ENCODE measurements at places on chromosomes 1 and 21. TPM values are rescaled to one million over a fixed set of nuclear protein-coding genes. Genes with fewer than 3 reads are reported as not detected.
A peak's percentile ranks its signal among the peaks of the same experiment; 100 is the strongest.

DNA sequence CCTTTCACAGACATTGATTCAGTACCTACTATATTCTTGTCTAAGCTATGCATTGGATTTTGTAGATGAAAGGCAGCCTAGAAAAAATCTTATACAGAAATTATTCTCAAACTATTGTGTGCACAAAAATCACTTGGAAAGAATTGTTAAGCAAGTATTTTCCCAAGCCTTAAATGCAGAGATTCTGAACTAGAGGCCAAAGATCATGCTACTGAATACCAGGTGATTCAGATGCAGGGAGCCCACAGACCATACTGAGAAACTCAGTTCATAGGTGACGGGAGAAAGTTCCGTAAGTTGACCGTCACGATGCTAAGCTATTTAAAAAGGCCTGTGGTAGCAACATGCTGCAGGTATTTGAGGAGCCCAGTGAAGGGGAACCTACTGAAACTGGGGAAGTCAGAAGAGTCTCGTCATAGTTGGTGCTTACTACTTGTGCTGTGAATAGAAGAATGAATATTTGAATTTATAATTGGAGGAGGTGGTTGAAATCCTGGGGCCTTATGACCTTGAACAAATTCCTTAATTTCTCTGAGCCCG, 150.8 kb downstream of the NFIA start:
- DNase-seq: no peak

DNA sequence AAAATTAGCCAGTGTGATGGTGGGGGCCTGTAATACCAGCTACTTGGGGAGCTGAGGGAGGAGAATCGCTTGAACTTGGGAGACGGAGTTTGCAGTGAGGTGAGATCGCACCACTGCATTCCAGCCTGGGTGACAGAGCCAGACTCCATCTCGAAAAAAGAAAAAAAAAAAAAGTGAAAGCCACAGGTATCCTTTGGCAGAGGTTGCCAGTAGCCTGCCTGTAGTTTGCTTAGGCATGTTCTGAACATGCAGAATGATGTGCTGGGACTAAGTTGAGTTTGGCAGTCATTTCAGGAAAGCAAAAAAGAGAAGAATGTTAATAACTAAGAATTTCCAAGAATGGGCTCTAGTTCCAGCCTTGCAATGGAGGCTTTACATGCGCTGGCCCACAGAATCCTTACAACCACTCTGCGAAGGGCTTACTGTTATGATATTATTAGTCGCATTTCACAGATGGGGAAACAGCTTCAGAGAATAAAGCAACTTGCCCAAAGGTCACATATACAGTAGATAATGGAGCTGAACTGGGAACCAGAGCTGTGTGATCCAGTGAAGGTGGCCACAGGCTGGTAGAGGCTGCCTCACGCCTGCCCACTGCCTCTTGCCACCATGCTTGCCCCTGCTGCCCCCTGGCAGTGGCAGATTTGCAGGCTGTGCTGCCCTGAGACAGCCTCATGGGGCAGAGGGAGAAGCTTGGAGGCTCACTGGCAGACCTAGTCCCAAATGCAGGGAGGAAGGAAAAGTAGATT, 66.5 kb upstream of the LYST start:
- peak; percentile 57 for DNase-seq

- no peak for DNase-seq
Observed at GRCh38 chr1:103074224-103074623, 34.1 kb downstream of the COL11A1 start.

DNA sequence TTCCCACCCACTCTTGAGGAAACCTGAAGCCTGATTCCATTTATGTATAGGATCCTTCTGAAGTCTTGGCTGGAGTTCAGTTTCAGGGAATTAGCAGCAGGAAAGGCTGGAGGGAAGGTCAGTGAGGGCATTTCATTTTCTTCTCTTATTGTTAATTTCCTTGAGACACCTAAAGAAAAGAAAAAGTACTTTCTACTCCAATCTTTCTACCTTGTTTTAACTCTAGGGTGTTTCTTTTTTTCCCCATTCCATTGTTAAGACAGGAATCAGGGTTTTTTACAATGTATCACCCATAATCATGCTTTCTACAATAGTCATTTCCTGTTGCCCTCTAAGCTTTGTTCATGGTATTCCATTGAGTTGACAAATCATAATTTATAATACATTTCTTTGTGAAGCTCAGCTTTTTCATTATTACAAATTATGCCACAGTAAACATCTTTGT, 27.4 kb downstream of the SNRPE start:
- no peak for DNase-seq

GRCh38 chr1:203475012-203475981, at the start of gene PRELP:
PRELP (plus strand) TSS chr1:203475806; CDS start chr1:203483185, 7,379 bp downstream.
- DNase-seq: peak; percentile 64

The TP73 gene
- total RNA-seq: not detected

DNA sequence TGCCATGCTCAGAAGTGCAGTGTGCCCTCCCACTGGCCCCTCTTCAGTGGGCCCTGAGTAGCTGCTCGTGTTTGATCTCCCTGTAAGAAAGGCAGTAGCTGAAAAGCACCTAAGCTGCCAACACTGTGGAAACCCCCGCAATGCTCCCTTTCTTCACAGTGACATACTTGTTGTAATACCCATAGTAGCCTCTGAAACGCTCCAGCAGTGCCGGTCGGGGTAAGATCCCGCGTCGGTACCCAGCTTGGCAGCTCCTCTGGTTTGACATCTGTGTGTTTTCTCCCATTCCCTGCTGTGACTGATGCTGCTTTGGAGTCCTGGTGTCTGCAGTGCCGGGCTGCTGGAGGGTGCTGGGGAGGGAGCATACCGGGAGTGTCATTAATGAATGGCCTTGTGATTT, 3.6 kb downstream of the CHAF1B start:
- DNase-seq: no peak

The SLAMF9 gene
- total RNA-seq: not detected

GRCh38 chr1:228989992-228990827, 254.9 kb downstream of the RHOU start:
- no peak for DNase-seq

The NBPF4 gene
- not detected for total RNA-seq

DNA sequence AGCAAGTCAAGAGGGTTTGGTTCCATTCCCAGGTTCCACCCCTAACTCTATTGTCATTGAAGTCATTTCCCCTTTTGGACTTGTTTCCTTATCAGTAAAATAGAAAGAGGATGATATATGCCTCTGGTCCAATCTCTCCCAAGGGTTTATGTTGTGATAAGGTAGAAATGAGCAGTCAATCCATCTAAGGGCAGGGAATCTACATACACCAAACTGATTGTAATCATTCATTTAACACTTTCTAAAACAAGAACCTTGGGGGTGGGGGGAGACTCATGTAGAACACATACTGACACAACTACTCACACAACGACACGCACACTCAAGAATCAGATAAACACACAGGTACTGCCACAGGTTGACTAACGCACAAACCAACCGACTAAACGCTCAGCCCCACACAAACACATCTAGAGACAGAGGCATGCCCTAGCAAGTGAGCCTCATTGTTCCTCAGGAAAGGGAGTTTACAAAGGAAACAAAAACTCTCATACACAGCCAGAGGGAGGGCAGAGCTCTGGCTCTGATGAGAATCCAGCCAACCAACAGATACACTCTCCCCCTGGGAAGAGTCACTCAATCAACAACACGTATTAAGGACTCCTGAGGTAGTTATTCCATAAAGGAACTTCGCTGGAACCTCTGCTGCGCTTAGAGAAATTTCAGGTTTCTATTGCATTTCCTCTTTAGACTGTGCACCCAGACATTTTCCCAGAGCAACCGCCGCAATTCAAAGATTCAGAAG, 1.0 kb downstream of the F11R start:
- no peak for DNase-seq

DNA sequence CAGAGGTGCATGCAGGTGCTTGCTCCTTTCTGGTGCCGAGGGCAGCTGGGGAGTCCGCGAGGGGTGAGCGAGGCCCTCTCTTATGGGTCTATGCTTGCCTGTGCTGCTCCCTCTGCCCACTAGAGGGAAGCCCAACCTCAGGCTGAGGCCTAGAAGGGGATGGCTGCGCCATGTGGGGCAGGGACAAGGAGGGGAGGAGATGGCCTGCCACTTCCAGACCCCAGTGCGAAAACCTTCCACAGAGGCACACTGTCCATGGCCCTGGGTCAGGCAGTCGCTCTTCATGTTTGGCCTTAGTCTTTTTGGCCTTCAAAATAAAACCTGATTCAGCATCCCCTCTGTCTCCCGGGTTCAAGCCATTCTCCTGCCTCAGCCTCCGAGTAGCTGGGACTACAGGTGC, 14.0 kb downstream of the RHBG start:
- DNase-seq: no peak

GRCh38 chr1:168482106-168482505, 61.7 kb downstream of the XCL2 start:
- DNase-seq: no peak

The ANKRD35 gene
- 6.4 TPM for total RNA-seq

- no peak for DNase-seq
Observed at GRCh38 chr1:2425892-2426291, 13.5 kb upstream of the PEX10 start.

The FMO2 gene
- 132 TPM for total RNA-seq

DNA sequence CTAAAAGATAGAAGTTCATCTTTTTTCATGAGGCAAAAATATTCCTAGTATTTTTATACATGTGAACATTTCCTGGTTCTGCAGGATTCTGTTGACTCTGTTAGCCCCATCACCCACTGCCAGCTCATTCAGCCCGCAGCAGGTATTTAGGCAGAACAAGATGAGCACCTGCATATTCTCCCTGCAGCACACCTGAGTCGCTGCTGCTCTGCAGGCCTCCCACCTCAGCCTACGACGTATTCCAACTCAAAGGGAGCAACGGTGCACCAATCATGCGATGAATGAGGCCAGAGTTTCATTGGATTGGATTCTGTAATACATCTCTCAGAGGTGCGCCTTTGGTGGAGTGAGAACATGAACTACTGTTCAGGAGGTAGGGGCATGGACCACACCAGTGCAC, 87.6 kb downstream of the CNIH3 start:
- no peak for DNase-seq

DNA sequence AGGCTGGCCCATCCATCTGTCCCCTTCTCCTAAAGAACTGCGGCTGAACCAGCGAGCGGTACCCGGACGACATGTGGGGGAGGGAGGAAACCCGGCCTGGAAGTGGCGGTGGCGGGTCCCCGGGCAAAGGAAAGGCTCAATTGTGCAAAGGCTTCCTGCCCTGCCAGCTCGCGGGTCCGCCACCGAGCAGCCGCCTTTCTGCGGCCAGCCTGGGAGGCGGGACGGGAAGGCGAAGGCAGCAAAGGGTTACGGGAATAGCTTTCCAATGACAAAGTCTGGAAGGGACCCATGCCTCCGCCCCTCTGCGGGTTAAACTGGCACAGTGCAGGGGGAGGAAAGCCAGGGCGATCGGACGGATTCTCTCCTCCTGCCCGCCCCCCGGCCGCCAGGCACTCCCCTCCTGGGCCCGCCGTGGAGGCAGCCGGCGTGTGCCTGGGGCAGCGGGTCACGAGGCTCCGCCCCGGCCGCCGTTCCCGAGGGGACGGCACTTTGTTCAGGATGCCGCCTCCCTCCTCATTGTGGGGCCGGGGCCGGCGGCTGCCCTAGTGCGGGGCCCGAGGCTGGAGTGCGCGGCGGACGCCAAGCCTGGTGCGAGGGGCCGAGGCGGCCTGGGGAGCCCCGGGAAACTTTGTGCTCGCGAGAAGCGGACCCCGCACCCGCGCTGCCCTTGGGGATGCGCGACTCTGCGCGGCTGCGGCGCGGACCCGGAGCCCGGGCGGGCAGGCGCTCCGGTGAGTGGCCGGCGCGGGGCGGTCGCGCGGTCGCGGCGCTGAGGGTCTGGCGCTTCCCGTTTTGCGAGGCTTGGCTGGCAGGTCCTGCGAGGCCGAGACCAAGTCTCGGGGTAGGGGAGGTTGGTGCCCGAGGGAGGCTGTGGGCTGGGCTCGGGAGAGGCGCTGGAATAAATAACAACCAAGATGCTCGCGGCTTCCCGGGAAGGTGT, at the start of gene NAV1:
TSS of gene NAV1 (plus strand) at position 516 of the 940 bp plus-strand sequence. CDS start 83,758 bp downstream, outside the sequence.
- DNase-seq: peak; percentile 62

DNA sequence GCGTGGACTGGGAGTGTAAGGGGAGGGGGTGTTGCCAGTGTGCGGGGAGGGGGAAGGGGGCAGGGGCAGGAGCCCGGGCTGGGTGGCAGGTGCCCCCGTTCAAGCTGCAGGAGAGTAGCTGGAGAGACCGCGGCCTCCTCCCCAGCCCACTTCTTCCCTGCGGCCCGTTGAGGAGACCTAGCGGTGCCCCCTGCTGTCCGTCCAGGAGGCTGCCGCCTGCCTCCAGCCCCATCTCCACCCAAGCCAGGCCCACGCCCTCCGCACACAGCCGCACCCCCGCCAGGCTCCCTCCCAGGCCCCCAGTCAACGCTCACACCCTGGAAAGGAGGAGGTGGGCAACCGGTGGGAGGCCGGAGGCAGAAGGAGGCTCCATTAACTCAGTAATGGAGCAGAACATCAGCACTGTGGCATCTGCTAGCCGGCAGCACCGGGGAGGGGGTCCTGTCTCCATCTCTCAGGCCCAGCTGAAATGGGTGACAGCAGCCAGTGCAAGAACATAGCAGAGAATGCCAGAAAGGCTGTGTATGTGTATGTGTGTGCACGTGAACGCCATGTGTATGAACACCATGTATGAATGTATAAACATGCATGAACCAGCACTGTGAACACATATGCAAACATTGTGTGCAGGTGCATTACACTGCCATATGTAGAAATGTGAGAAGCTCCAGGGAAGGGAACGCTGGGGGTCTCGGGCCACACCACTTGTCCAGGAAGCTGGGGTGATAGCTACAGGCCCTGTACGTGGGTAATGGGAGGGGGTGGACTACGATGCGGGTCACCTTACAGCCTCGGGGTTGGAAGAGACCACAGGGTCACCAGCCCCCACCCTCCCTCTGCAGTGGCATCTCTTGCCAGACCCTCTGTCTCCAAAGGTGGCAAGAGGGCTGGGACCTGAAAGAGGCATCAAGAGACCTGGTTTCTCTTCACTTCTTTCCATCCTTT, 84.6 kb downstream of the SYT2 start:
- DNase-seq: peak; percentile 61

The USH2A gene
- not detected for total RNA-seq

DNA sequence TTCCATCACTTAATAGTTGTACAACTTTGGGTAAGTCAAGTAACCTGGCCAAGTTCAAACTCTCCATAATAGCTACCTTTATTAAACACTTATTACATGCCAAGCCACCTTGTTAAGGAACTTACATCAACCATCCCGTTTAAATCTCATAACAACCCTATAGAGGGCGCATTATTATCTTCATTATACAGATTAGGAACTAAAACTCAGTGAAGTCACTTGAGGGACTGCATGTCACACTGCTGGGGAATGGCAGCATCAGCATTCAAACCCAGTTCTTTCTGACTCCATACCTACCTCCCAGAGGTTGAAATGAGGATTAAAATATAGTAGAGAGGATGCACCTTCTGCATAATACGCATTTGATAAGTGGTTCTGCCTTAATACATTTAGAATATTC, 47.1 kb upstream of the PLA2G2C start:
- no peak for DNase-seq

Data from breast epithelium (tissue), 4 donors.